ENCODE measurements at places on chromosomes 13 and 19. TPM values are rescaled to one million over a fixed set of nuclear protein-coding genes. Genes with fewer than 3 reads are reported as not detected.

Gene ADGRE1
- not detected for polyA plus RNA-seq

Gene LHB
- polyA plus RNA-seq = 0.54 TPM

Gene IL12RB1
- polyA plus RNA-seq = not detected

Gene KIRREL2
- not detected for polyA plus RNA-seq

Gene CCDC122
- polyA plus RNA-seq = 4.1 TPM

Gene KIR2DL3
- polyA plus RNA-seq = not detected

Gene KLF2
- 10.8 TPM for polyA plus RNA-seq

Gene ZIM2
- polyA plus RNA-seq = not detected

Gene ZNF154
- 2.6 TPM for polyA plus RNA-seq

Gene LILRB1
- 0.06 TPM for polyA plus RNA-seq

Gene NOVA2
- polyA plus RNA-seq = not detected

Gene RNF113B
- not detected for polyA plus RNA-seq

Gene C1QTNF9B
- polyA plus RNA-seq = not detected

Gene CACNG7
- not detected for polyA plus RNA-seq

Gene CBLC
- not detected for polyA plus RNA-seq

Gene KLK2
- polyA plus RNA-seq = not detected

Gene SIGLECL1
- not detected for polyA plus RNA-seq

Gene NEK5
- 0.13 TPM for polyA plus RNA-seq

Gene NAPSA
- polyA plus RNA-seq = 0.15 TPM

Gene PSG6
- polyA plus RNA-seq = 1.2 TPM

Gene NCAN
- not detected for polyA plus RNA-seq

Gene MCEMP1
- not detected for polyA plus RNA-seq

Gene CACNA1A
- polyA plus RNA-seq = 2.3 TPM

Gene KISS1R
- polyA plus RNA-seq = not detected

Gene ZNF578
- 1.3 TPM for polyA plus RNA-seq

Gene CBARP
- polyA plus RNA-seq = 0.41 TPM

Gene GFY
- not detected for polyA plus RNA-seq

Gene CYP4F3
- polyA plus RNA-seq = not detected

Gene SH2D3A
- 0.18 TPM for polyA plus RNA-seq

Gene PIN1
- 134 TPM for polyA plus RNA-seq

Gene JUNB
- 95.1 TPM for polyA plus RNA-seq

Gene CCNE1
- polyA plus RNA-seq = 5.1 TPM

Gene BRME1
- polyA plus RNA-seq = 2.1 TPM

Gene CLEC4G
- not detected for polyA plus RNA-seq

Gene BICRA
- polyA plus RNA-seq = 0.81 TPM

Gene KLK15
- not detected for polyA plus RNA-seq

Gene RASAL3
- not detected for polyA plus RNA-seq

Gene CABP5
- polyA plus RNA-seq = not detected

Gene PSG4
- 171 TPM for polyA plus RNA-seq

Gene BEST2
- not detected for polyA plus RNA-seq

Gene LIG1
- polyA plus RNA-seq = 17.9 TPM

Gene PRTN3
- not detected for polyA plus RNA-seq

Gene ANKLE1
- 0.31 TPM for polyA plus RNA-seq

Gene KPTN
- polyA plus RNA-seq = 9.6 TPM

Gene WDR62
- polyA plus RNA-seq = 2.6 TPM

Gene GPR12
- not detected for polyA plus RNA-seq

Gene CDKN2D
- polyA plus RNA-seq = 11.7 TPM

Gene ELAVL1
- 78.9 TPM for polyA plus RNA-seq

Gene C2CD4C
- not detected for polyA plus RNA-seq

Gene MISP3
- polyA plus RNA-seq = 2.7 TPM

Gene UNC13A
- 0.03 TPM for polyA plus RNA-seq

Gene ZFP28
- polyA plus RNA-seq = 5.8 TPM

Gene SMIM24
- polyA plus RNA-seq = not detected

Gene TEAD2
- polyA plus RNA-seq = 7.8 TPM

Gene FLT3LG
- polyA plus RNA-seq = 5.7 TPM

Gene ZC3H4
- polyA plus RNA-seq = 6.0 TPM

Gene VAV1
- not detected for polyA plus RNA-seq

Measured in GM23248 (cell line).